GOT3 (cell line): ENCODE measurements at places on chromosomes 7 and 10.

DNA sequence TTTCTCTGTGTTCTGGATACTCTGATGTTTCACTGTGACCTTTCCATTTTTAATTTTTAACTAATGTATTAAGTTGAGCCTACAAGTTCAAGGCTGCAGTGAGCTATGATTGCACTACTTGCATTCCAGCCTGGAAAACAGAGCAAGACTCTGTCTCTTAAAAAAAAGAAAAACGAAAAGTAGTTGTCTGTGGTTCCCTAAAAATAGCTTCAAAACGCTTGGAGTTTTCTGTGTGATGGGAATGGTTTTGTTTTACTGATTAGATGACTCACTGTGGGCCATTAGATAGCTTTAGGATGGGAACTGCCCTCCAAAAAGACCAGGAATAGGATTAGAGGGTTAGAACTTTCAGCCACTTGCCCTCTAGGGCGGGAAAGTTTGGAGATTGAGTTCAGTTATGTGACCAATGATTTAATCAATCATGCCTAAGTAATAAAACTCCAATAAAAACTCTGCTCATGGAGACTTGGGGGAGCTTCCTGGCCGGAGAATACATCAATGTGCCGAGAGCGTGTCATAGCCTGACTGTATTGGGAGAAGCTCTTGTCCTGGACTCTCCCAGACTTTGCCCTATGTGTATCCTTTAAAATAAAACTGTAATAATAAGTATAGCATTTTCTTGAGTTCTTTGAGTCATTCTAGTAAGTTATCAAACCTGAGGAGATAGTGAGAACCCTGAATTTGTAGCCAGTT, 147.1 kb downstream of the LYZL1 start:
- no peak for DNase-seq

DNA sequence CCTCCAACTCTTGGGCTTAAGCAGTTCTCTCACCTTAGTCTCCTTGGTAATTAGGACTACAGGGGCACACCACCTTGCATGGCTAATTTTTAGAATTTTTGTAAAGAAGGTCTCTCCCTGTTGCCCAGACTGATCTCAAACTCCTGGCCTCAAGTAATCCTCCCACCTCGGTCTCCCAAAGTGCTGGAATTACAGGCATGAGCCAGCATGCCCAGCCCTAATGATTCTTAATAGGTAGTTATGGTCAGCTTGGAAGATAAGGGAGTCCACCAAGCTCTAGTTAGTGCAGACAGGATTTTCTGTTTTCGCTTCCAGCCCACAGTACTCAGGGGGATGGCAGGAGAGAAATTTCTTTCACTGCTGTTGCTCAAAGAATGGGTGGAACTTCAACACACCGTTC, 127.9 kb upstream of the PLXDC2 start:
- DNase-seq = no peak

DNA sequence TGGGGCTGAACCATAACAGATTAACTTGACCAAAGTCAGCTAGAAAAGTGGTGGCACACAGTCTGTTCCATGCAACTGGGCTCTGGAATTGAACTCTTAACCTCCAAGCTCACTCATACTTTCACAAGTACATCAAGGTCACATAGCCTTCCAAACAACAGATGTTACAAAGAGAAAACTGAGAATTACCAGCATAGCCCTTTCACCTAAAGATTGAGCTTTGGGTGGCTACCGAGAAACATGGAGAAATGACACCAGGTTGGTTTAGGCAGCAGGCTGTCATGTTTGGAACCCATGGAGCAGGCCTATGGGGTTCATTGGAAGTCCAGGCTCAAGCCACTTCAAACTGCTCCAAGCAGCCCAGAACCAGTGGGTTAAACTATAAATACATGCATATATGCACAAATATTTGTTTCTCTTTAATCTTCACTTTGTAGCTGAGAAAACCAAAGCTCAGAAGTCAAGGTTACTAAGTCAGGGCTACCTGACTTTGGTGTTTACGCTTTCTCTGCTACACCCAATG, 59.1 kb downstream of the MALSU1 start:
- no peak for DNase-seq

GRCh38 chr10:29446327-29446726, 157.5 kb downstream of the LYZL1 start:
- DNase-seq = no peak

DNA sequence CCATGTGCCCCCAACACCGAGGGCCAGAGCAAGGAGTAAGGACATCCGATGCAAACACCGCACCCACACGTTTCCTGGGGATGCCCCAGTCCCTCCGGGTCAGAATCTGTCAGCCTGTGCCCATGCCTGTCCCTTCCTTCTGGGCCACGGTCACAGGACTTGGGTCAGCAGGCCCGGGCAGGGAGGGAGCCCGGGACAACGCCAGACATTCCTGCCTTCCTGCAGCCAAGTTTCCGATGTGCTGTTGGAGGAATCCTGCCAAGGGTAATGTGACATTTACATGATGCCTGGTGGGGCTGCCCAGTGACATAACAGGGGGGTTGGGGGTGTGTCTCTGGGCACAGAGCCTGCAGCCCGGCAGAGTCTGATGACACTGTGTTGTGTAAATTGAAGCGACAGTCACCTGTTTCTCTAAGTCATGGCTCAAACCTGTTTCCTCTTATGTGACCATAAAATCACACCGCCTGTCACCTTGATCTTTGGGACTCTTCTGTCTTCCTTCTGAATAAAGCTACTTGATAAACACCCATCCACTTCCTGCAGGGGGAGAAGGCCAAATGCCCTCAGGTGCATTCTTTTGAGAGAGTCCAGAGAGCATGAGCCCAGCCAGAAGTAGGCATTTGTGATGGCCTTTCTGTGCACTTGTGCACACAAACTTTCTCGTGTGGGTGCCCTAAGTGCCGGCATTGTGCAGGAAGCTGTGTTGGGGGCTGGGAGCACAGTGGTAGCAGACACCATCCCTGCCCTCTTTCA, 175.3 kb upstream of the RHEB start:
- DNase-seq = no peak

DNA sequence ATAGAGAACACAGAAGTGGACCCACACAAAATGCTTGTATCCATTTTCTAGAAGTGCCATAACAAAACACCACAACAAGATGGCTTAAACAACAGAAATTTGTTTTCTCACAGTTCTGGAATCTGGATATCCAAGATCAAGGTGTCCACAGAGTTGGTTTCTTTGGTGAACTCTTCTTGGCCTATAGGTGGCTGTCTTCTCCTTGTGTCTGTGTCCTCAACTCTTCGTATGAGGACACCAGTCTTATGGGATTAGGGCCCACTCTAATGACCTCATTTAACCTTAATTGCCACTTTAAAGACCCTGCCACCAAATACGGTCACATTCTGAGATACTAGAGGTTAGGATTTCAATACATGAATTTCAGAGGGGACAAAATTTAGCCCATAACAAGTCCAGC, 30.8 kb upstream of the C10orf71 start:
- no peak for DNase-seq

DNA sequence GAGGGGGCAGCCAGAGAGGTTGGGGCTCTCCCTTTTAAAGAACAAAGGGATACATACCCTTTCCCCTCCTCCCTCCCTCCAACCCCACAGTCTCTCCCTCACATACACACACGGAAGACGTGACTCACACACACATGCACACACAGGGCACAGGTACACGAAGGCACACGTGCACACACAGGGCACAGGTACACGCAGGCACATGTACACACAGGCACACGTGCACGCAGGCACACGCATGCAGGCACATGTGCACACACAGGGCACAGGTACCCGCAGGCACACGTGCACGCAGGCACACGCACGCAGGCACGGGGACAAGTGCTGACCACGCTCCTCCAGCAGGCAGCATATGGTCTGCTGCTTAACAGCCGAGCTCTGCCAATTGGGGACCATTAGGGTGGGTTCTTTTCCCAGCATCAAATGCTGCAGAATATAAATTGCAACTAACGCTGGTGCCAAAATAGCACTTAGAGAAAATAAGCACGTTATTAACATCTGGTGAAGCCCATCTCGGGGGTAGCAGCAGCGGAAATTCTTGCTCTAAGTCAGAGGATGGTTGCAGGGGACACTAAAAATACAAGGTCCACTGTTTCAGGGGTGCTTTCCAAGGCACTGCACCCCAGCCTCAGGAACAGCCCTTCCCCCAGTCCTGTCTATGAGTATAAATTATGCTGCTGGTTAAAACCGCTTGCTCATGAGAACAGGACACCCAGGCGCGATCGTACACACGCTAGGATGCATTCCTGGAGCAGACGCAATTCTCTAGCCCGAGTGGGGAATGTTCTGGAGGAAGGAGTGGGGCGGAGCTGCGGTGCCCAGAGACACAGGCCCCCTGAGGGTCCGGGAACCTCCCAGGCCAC, 55.2 kb upstream of the TNRC18 start:
- no peak for DNase-seq

- DNase-seq = no peak
Observed at GRCh38 chr7:120654241-120654640, 203.7 kb downstream of the TSPAN12 start.

DNA sequence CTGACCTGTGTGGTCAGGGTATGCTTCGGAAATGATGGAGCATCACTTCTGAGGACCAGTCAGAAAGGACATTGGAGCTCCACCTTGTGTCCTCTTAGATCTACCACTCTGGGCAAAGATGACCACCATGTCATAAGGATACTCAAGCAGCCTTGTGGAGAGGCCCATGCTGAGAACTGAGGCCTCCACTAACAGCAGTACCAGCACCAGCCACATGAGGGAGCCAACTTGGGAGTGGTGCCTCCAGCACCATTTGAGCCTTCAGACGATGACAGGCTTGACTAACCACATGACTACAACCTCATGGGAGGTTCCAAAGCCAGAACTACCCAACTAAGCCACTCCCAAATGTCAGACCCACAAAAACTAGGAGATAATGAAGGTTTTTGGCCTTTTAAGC, 116.0 kb downstream of the NPTX2 start:
- peak; percentile 11 for DNase-seq

- DNase-seq = no peak
Observed at GRCh38 chr7:142776206-142776844, 5.6 kb downstream of the PRSS2 start.

- no peak for DNase-seq
Observed at GRCh38 chr10:48809261-48809660, 124.6 kb downstream of the WDFY4 start.

- no peak for DNase-seq
Observed at GRCh38 chr10:43873717-43874116, 225.0 kb upstream of the ZNF32 start.

- DNase-seq = no peak
Observed at GRCh38 chr7:132276234-132276630, 300.0 kb downstream of the PLXNA4 start.

GRCh38 chr7:26574476-26574875, 282.8 kb downstream of the SNX10 start:
- no peak for DNase-seq

DNA sequence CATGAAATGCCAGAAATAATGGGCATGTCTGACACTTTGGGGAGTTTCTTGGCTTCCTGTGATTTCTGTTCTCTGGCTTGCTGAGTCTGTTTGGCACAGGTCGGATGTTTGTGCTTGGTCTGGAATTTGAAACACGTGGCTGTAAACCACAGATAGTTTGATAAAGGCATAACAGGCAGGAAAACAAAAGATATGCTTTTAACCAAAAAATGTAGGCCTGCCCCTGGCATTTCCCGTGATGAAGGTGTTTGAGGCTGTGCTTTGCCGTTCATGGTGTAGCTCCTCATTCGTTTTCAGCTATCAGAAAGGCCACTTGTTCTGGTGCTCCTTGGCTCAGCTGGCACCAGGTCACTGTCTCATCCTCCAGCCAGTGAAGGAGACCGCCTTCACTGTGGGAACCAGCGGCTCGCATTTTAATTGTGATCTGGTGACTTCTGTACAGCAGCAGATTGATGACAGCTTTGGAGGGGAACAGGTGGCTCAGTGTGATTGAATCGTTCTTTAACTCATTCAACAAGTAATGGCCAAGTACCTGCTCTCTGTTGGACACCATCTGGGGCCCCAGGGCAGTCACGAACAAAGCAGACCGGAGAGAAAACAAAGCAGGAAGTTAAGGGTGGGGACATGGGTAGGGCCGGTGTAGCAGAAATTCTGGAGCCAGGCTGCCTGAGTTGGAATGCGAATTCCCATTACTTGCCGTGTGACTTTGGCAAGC, 111.5 kb downstream of the CCNY start:
- no peak for DNase-seq

GRCh38 chr10:96301616-96302015, 2.6 kb upstream of the DNTT start:
- no peak for DNase-seq

DNA sequence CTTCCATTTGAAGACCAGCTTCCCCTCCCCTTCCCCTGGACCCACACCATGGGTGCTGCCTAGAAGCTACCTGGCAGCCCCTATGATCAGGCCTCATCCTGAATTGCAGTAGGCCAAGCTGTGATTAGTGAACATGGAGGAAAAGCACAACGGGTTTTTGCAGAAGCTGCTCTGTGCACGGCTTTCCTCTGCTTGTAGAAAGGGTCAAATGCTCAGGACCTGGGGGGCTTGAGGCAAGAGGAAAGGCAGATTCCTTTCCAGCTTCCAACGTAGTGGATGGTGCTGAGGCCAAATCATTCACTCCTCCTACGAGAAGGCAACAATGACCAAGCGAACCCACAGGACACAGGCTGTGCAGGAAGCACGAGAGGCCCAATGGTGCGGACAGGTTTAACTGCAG, 410.3 kb upstream of the SHH start:
- no peak for DNase-seq

- peak; percentile 56 for DNase-seq
Observed at GRCh38 chr7:1175967-1176851, 16.2 kb upstream of the ZFAND2A start.

- DNase-seq = no peak
Observed at GRCh38 chr10:131797626-131798025, 103.2 kb upstream of the PPP2R2D start.

GRCh38 chr10:89357975-89358374, 19.9 kb upstream of the IFIT1B start:
- no peak for DNase-seq

DNA sequence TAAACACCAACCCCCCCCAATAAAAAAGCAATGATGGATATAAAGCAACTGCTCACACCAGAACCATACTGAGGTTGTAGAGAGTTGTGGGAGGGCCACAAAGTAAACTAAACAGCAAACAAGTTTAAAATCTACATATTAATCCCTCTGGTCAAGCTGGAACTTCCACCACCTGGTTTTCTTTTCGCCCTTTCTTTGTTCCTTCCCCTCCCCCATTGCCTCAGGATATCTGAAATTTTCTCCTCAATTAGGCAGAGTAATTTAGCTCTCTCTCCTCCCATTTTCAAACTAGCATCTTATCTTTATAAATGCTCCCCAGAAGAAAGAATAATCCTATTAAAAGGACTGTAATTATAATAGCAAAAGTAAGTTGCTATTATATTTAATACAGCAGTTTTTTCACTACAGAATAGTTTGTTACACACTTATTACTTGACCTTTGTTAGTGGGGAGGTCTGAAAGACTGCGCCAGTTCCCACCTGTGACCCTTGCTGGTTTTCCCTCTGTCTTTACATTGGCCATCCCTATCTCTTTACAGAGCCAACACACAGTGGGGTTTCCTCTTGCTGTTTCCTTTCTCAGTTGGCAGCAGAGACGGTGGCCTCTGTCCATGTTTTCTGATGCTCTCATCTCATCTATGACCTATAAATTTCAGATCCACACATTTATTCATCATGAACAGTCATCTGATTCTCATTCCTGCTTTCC, 235.4 kb downstream of the RNLS start:
- no peak for DNase-seq

GRCh38 chr7:139874302-139874629, 45.2 kb downstream of the TBXAS1 start:
- no peak for DNase-seq
